Activated CD4-positive, alpha-beta T cell treated with anti-CD3 and anti-CD28 coated beads, Interleukin-2, amount 50 U/mL, for 4 hours (primary cell): ENCODE measurements at places on chromosomes 4 and X.

DNA sequence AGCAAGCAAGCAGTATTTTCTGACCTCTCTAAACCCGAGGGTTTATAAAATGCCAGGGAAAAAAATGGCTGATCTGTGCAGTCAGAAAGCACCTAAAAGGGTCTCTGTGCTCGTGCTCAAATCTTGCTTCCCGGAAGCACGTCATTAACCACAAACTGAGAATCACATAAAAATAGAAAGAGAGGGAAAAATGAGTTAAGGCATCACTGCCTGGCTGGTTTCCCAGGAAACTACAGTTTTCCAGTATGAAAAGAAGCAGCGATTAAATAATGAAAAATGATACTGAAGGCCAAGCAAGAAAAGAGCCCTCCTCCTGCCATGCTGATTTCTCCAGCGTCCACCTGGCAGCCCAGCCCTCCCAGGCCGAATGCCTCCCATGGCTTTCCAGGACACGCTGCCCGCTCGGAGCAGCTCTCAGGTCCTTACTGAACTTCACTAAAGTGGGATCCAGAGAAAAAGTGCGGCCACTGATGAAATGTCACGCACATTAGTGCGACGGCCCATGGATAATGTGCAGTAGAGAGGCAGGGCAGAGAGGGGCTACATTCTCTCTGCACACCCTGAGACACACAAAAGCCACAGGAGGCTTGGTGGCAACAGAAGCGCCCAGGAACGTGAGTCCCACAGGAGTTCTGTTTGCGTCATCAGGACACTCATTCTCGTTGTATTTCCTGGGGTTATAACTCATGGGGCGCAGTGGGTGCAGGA, 80.4 kb downstream of the WFS1 start:
- no peak for DNase-seq

DNA sequence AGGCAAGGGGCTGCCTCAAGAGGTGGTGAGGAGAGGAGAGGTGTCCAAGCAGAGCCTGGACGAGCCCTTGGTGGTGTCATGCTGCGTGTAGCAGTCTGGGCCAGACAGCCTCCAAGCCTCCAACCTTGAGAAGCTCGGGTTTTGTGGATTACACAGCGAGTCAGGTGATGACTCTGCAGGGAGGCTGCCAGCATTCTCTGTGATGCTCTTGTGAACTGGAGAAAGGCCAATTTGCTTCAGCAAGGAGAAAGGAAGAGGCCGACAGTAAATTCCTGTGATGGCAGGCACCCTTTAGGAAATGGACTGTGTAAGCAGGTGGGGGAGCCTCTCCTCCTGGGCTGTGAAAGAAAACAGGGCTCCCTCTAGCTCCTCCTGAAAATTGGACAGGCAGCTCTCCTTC, 36.0 kb upstream of the CD99L2 start:
- no peak for DNase-seq

DNA sequence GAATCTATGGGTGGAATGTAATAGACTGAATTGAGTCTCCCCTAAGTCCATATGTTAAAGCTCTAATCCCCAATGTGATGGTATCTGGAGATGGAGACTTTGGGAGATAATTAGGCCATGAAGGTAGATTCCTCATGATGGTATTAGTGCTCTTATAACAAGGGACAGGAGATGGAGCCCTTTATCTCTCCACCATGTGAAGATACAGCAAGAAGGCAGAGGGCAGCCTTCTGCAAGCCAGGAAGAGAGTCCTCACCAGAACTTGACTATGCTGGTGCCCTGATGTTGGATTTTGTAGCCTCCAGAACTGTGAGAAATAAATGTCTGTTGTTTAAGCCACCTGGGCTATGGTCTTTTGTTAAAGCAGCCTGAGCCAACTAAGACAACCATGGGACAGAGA, 76.4 kb upstream of the F8A3 start:
- no peak for DNase-seq

- no peak for DNase-seq
Measured at GRCh38 chr4:27000820-27001219, 140.2 kb downstream of the STIM2 start.

DNA sequence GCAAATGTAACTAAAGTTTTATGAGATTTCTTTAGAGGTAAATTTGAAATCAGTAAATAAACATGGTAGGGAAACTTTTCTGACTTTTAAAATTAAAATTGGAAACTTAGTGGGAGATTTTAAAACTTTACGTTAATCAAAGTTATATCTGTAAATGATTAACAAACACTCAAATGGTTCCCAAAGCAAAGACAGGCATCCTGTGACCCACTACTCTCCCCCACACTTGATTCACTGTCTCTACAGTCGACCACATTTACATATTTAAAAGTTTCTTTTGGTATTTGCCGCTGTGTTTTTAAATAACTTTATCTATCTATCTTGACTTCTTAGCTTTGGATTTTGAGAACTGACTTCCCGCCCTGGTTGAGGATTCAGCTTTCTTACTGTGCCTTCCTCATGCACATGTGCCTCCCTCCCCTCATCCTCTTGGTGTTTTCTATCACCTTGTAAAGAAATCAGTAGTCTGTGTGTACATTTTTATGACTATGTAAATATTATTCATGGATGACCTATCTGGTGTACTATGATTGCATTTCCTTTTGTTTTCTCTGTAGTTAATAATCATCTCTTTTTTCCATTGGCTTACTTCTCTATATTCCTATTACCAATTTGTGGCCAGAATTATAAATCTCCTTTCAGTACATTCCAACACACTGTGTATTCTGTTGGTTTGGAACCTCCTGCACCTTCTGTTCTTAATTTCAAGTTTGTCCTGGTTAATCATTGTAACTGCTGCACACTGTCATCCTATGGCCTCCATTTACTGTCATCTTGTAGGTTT, 72.6 kb downstream of the WWC2 start:
- no peak for DNase-seq

DNA sequence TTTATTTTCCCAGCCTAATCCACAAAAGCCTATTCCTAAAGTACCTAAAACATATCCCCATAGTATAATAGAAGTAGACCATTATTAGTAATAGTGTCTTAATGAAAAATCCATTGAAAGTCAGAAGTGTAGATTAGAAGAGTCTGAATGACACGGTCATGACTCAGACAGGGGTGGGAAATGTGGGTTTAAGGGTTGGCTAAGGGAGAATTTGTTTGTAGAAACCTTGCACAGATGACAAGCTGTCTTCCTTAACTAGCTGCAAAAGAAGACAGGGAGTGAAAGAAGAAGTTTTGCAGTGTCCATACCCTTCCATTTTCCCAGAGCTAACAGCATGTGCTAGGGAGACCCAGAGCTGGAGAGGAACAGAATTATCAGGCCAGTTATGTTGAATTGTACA, 242.7 kb upstream of the ETNPPL start:
- no peak for DNase-seq

DNA sequence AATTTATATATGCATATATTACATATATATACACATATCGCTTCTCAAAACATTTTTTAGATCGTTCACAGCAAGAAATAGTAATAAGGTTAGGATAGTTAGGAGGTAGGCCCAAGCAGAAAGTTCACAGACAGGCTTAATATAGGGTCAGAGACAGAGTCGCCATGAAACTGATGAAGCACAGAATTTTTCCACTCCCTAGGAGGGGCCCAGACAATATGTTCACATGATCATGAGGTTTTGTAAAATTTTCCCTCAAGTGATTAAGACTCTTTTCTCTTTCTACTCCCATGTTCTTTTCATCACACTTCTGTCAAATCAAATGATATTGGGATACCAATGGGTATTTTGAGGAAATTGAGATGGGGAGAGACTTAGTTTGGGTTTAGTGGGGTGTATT, 5.2 kb upstream of the ENAM start:
- DNase-seq: no peak

GRCh38 chrX:139094671-139095592, 383.4 kb upstream of the FGF13 start:
- DNase-seq: no peak

DNA sequence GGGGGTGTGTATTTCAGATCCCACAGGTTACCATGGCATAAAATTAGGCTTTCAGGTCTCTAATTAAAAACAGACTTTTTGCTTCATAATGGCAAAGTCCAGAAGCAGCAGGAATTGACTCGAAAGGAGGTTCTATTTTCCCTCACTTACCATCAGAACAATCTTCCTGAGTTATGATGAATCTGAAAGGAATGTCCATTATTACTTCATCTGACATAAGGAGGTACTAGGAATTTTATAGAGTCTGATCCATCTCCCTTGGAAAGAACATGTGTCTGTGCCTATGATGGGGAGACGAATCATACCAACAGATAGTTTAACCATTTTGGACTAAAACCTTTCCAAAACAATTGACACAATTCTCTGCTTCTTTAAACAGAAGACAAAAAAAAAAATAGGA, 206.3 kb upstream of the FGF13 start:
- no peak for DNase-seq

- DNase-seq: no peak
Measured at GRCh38 chr4:104436542-104436941, 58.2 kb downstream of the CXXC4 start.

DNA sequence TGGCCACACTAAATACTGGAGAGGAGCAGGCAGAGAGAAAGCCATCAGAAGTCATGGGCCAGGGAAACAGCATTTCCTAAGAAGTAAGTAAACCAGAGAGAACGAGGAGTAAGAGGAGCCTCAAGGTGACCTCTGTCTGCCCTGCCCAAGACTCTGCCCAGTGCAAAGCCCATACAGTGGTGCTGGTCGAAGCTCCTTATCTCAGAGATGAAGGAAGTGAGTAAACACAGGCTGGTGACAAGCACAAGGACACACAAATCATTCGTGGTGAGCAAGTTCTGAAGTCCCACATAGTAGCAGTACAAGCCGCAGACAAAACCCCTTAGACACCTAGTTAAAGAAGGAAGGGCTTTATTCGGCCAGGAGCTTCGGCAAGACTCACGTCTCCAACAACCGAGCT, 62.7 kb downstream of the DCTD start:
- DNase-seq: no peak

DNA sequence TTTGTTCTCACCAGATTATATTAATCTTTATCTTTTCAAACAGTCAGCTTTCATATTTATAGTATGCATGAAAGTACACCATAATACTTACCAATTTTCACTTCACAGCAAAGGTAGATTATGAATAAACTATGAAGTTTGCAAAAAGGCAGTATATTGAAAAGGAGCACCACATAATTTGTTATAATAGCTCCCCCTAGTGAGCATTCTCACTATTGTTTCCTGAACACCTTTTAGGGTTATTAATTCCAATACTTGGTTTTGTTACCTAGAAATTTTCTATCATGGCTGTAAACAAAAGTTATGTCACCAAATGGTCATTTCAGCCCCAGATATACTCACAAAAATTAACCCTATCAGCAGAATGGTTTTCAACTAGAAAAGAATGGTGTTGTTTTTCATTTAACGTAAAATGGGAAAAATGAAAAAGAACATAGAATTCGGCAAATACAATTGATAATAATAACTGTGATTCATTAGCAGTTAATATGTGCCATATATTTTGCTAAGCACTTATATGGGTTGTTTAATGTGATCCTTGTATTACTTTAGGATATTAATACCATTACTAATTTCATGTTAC, 30.2 kb upstream of the NKX6-1 start:
- no peak for DNase-seq

- peak; percentile 1 for DNase-seq
Measured at GRCh38 chrX:39969099-39969818, 128.5 kb downstream of the BCOR start.

GRCh38 chr4:120286813-120287212, 220.2 kb upstream of the MAD2L1 start:
- no peak for DNase-seq

DNA sequence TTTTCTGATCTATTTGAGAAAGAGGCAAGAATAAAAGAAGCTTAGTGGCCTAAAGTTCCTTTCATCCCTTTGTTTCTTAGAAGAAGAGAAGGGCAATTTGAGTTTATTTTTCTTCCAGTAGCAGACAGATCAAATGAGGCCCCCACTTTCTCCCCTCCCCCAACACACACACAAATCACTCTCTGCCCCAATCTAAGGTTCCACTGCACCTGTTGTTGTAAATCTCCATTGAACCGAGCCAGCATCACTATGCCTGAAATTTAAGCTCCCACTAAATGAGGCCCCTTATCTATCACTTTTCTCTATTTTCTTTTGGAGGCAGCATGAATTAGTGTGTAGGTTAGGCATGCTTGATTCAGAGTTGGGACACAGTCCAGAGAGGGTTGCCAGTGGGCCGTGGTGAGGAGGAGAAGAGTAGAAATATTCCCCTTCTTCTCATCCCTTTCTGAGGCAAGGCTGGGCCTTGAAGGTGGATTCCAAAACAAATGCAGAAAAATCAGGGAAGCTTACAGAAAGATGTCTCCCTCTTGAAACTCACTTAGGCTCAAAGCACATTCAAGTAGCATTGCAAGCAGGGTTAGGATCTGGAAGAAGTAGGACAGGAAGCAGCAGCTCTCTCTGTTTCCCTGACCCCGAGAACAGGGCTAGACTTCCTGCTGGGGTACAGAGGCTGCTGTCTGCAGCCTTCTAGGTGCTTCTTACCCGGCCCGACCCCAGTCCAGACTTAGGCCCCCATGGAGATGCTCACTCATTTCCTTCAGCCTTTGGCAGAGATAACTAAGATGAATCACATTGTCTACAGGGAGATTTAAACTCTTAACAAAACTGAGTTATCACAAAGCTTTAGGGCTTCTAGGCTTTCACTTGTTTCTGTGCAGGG, 70.7 kb downstream of the RASL11B start:
- DNase-seq: no peak

DNA sequence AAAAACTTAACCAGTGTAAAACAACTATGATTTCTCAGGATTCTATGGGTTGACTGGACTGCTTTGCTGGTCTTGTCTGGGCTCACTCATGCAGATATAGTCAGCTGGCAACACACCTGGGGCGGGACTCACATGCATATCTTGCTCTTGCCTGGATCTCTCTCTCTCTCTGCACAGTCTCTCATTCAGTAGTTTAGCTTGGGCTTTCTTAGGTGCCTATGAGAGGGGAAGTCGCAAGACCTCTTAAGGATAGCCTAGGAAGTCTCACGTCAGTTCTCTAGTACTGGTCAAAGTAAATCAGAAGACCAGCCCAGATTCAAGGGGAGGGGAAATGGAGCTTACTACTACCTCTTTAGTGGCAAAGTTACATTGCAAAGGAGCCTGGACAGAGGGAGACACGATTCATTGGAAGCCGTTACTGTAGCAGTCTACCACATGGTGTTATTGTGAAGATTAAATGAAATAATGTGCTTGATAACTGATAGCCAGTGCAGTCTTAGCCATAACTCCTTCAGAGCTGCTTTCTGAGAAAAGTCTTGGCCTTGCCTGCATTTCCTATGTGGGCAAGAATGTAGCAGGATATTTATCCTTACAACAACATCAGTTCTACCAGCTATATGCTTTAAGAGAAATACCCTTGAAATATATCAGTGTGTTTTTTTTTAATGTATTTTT, 2.1 kb downstream of the COPS4 start:
- no peak for DNase-seq

GRCh38 chr4:120724656-120725055, 197.9 kb downstream of the PRDM5 start:
- no peak for DNase-seq

- DNase-seq: no peak
Measured at GRCh38 chrX:11242704-11243103, 50.5 kb upstream of the AMELX start.

- no peak for DNase-seq
Measured at GRCh38 chr4:185592438-185592837, 57.1 kb upstream of the PDLIM3 start.

- DNase-seq: no peak
Measured at GRCh38 chrX:13168269-13168668, 123.8 kb upstream of the FAM9C start.

- DNase-seq: no peak
Measured at GRCh38 chr4:121199742-121200561, 35.8 kb upstream of the TNIP3 start.

- DNase-seq: no peak
Measured at GRCh38 chrX:40864972-40865371, 129.6 kb upstream of the MED14 start.

- no peak for DNase-seq
Measured at GRCh38 chrX:110265661-110266060, 52.2 kb downstream of the AMMECR1 start.
